NCI-H510A (cell line): ENCODE measurements at places on chromosomes 12 and 14.
A peak's percentile ranks its signal among the peaks of the same experiment; 100 is the strongest.

DNA sequence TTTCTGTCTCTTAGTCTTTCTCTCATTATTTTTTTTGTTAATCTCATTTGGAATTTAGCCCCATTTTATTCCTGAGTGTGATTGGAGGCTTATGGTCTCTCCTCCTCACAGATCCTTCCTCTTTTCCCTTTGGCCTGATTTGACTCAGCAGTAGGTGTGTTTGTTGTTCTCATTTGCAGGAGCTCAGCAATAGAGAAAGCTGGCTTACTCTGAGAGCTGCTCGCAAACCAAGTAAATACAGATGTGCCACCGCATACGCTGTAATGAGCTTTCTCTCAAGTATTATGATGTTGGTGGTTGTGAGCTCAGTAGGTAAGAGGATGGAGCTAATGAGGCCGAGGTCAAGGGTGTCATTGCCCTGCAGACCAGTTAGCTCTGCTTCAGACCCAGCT, 206.5 kb downstream of the ETV6 start:
- DNase-seq, result peak; percentile 77

DNA sequence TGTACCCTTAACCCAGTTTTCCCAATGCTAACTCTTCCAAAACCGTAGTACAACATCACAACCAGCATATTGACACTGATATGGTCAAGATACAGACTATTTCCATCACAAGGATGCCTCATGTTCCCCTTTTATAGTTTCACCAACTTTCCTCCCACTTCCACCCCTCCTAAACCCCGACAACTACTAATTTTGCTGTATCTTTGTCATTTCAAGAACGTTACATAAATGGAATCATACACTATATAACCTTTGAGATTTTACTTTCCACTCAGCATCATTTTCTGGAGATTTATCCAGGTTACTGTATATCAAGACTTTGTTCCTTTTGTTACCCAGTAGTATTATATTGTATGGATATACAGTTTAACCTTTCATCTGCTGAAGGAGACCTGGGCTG, 88.9 kb downstream of the MED13L start:
- DNase-seq, result no peak

GRCh38 chr14:56945291-56945690, 135.0 kb upstream of the OTX2 start:
- no peak for DNase-seq

GRCh38 chr12:52055731-52056711, 4.8 kb downstream of the NR4A1 start:
- no peak for DNase-seq

- peak; percentile 10 for DNase-seq
Measured at GRCh38 chr12:6573001-6573400, 4.9 kb upstream of the NOP2 start.

DNA sequence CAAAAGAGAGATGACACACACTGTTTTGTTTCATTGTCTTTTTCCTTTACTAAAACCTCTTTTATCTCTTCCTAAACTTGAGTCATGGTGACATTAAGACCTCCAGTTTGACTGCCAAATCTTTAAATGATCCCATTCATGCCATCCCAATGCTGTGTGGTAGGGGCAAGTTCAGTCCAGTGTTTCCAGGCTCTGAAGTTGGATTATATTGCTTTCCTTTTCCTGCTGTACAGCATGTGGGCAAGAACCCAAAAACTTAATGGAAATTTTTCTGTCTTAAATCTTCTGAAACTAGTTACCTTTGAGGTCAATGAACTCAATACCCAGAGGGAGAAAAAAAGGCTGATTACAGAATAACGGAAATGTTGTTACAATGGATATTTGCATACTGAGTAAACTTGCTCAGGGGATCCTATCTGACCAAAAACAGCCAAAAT, 187.1 kb upstream of the FAR2 start:
- no peak for DNase-seq

- DNase-seq, result no peak
Measured at GRCh38 chr12:45612044-45612794, 117.3 kb upstream of the ARID2 start.

GRCh38 chr14:98321841-98322240, 950.2 kb downstream of the BCL11B start:
- no peak for DNase-seq

DNA sequence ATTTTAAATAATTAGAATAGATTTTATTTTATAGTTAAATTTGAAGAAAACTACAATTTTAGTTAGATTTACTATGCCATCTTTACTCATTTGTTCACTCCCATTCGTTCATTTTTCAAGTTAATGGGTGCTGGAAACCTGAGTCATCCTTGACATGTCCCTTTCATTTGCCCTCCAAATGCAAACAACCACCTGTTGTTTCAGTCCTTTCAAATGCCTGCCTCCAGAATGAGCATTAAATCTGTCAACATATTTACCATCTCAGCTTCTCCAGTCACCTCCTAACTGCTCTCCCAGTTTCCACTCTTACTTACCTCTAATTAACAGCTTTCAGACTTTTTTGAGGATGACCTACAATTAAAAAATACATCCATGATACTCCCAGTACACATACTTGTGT, 375.5 kb downstream of the RAD51B start:
- peak; percentile 56 for DNase-seq

- DNase-seq, result peak; percentile 28
Measured at GRCh38 chr14:104932676-104933631, 8.3 kb downstream of the PLD4 start.

DNA sequence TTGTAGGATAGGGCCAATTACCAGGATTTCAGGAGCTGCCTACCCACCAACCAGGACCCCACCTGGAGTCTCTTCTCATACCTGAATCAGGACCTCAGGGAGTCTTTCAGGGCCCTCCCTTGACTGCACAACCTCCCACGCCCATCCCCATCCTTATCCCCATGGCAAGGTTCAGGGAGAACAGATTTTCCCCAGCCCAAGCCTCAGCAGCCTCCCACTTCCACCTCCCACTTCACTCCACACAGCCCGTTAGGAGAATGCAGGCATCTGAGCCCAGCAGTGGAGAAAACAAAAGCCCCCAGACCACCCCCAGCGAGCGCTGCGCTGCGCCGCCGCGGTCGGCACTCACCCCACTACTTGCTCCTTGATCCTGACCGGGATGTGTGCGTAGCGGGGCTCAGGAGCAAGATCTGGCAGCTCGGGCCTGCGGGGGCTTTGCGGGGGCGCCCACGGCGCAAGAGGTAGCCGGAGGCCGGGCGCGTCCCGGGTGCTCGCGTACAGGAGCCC, 1.4 kb downstream of the B4GALNT1 start:
- DNase-seq, result no peak

DNA sequence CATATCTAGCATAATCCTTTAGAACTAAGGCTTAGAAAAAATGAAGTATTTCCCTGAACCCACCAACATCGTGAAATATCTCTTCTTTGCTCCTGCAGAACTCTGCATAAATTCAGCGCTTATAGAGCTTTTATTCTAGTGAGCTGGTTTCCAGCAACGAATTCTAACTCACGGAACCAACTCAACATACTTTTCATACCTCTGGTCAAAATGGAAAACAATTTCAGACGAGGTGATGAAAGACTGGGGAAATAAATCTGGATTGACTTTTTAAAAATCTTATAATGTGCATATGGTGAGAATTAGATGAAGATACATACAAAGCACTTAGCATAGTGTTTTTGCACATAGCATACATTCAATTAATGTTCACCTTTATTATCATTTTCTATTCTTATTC, 62.6 kb upstream of the BBS10 start:
- DNase-seq, result no peak

GRCh38 chr14:94423453-94424056, 29.0 kb downstream of the SERPINA11 start:
- DNase-seq, result no peak

GRCh38 chr14:57352396-57353170, 37.8 kb upstream of the NAA30 start:
- no peak for DNase-seq

DNA sequence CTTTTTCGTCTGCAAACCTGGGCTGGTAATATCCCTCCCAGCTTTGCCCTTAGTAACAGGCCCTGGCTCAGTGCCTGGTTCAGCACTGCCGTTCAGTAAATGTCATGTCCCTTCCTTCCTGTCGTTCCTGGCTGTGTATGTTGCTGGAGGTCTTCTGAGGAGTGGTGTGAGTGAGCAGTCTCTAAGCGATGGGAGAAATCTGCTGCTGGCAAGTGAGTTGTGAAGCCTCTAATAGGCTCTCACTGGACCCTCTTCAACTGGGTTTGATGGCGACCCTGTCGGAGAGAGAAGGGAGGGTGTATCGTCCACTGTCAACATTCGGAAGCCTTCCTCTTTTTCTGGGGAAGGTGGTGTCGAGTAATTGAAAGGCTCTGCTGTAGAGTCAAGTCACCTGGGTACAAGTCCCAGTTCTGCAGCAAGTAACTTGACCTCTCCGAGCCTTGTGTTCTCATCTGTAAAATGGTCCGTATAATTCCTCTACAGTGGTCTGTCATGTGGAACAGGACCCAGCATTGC, 62.8 kb downstream of the HRK start:
- DNase-seq, result no peak

DNA sequence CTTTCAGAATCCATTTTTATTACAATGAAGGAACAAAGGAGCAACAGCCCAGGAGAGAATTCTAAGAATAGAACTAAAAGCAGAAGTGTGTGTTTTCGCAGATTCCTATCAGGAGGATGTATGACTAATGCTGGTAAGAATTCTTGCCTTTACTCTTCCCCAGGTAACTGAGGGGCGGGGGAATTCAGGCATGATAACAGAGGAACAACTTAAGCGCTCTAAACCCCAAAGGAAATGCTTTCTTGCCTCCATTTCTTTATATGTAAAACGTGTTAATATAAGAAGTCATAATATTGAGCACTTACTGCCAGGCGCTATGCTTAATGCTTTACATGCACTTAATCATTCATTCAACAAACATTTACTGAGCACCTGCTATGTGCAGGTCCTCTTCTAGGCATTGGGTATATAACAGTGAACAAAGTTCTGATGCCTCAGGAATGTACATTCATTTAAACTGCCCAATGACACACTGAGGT, 4.5 kb downstream of the HCAR1 start:
- no peak for DNase-seq

DNA sequence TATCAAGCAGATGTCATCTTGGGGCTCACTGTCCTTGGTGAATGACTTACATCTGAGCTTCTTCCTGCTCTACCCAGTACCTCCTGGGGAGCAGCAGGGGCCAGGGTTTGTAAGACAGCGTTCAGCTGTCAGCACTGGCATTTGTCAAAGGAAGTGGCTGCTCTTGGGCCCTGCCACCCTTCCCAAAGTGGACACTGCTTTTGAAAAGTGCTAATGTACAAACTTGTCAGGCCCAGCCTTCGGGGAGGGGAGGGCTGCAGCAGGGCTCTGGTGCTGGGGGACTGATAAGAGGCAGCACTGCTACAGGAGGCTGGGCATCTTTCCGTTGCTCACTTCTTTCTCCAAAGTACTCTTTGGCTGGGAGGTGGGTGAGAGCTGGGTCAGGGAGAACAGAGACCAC, 59.8 kb upstream of the RBM19 start:
- peak; percentile 10 for DNase-seq

DNA sequence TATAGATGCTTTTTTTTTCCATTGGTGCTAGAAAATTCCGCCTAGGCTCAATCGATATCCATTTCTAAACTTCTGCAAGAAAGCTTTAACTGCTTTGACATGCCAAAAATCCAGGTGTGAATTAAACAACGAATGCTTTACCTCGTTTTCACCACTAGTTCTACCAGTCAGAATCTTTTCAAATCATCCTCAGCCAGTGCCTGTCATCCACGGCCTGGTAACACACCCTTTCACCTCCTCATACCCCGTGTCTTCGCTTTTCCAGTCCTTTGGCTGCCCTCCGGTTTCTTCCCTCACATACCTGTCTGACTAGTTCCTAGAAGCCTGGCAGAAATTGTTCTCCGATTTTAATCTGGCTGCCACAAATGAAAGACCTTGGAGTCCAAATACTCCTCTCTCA, 1.4 kb upstream of the PHC1 start:
- peak; percentile 32 for DNase-seq

- DNase-seq, result no peak
Measured at GRCh38 chr14:68734231-68734732, 58.6 kb downstream of the ZFP36L1 start.

DNA sequence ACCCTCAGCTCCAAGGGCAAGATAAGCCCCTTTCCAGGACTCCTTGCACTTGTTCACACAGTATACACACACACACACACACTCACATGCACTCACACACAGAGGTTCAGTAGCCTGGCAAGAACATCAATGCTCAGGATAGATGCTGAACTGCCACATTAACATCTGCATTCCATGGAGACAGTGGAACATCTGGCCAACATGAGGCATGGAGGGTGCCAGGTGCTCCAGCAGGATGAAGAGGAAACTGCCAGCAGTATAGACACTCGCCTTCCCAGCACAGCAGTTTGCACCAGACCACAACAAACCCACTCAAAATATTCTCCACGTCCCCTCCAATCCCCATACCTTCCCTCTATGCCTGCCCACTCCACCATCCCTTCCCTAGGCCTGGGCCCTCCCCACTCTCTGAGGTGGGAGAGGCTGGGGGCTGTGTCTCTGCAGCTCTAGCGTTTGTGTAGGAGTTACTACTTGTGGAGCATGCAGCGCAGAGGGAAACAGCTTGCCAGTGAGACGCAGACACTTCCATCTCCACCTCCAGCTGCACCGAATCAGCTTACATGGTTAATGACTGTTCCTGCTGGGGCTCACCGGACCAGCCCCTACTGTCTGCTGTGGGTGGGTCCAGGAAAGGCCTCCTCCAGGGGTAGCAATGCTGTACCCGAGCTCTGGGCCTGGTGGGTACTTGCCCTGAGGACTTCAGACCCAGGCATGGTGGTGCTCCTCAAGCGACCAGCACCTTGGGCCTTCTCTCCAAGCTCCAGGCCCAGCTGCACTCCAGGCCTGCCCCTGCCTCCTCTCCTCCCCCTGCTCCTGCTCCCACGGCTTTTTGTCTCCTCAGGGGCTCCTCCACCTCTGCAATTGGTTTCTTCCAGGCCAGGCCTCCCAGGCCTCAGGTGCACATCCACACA, 18.6 kb upstream of the PLEKHG3 start:
- DNase-seq, result no peak

DNA sequence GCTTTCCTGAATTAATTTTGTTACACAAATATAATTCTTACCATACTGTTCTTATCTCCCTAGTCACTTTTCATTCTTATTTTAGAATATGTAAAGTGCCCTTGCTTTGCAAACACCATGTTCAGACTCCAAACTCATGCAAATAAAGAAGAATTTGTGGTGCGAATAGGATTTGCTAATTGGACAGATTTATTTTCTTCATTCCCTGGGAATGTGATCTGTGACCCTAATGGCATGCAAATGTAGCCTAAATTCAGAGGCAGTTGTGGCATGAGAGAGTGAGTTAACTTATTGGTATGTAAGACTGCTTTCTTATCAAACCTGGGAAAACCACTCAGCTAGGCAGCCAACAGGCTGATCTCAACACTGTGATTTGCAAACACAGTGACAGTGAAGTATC, 10.0 kb downstream of the CAPZA3 start:
- no peak for DNase-seq

- no peak for DNase-seq
Measured at GRCh38 chr12:130249376-130249775, 87.1 kb downstream of the FZD10 start.

GRCh38 chr12:15404485-15404884, 82.2 kb downstream of the PTPRO start:
- no peak for DNase-seq
